ENCODE measurements at places on chromosomes 12 and 14.

DNA sequence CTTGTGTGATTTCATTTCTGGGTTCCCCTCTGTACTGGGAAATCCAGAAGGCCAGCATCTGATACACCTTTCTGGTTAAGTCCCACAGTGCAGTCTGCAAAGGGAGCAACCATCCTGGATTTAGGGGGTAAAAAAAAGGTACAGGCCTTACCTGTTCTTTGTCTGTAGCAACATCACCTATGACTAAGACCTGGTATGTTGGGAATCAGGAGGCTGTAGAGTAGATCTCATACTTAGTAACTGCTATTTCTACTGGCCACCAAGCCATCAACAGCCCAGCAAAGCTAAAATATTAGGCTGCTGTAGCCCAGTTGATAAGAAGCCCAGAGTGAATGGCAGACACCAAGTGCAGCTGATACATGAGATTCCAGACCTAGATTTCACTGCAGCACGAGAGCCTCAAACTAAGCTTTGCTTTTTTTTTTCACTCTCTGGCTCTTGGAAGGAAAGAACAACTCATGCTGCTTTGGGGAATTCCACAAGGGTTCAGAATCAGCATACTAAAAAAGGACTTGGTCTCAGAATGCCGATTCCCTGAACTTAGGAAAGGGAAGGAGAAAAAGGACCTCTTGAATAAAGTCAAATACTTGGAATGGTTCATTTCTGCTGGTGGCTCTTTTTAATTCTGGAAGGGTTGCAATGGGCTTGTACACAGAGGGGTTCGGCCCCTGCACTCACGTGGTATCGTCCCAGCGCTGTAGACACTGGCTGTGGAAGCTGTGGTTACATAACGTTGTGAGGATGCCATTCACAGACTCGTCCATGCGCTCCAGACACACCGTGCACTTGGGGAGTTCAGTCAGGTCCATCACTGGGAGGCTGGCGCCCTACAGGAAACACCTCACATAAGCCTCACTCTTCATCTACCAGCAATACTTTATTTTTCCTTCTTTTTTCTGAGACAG, 20.5 kb downstream of the BRAP start:
- no peak for DNase-seq

- DNase-seq = no peak
These were observed 16.5 kb downstream of the TRAF3 start for GRCh38 chr14:102793531-102794328.

GRCh38 chr12:27233814-27234213, 10.3 kb upstream of the STK38L start:
- no peak for DNase-seq

DNA sequence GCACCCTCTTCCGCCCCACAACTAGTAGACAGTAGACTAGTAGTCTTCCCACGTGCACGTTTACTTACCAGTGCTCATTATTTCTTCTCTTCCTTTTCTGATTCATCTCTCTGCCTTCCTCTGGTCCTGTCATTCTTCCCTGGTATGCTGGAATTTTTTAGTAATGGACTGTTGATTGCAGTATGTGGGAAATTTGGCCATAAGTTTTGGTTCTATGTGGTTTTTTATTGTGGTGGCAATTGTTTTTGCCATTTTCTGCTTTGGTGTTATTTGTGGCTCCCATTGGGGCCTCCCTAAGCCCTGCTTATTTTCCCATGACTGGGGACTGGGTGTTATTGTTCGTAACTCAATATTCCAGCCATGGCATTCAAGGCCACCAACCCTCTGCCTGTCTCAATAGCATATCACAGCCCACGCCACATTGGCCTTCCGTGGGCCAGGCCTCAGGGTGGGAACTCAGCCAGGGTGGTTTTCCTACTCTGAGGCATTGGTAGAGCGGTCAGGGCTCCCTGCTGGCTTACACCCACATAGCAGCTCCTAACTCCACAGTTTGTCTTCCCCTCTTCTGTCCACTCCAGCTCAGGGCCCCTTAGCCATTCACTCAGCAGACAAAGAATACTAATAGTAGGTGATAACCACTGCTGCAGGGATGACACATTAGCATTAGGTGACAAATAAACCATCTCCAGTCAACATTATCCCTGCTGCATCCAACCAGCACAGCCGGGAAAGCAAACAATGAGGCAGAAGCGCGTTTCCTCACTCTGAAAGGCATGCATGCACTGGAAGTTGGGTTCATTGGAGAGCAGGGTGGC, 321.5 kb downstream of the CACNA1C start:
- DNase-seq = no peak

- no peak for DNase-seq
These were observed 54.3 kb downstream of the TECPR2 start for GRCh38 chr14:102417001-102417431.

GRCh38 chr14:22820731-22821130, 5.5 kb upstream of the SLC7A7 start:
- DNase-seq = no peak

GRCh38 chr14:78902010-78902623, 731.9 kb downstream of the NRXN3 start:
- DNase-seq = no peak

- DNase-seq = no peak
These were observed 592.2 kb downstream of the ETNK1 start for GRCh38 chr12:23217158-23217557.

Measured in memory B cell (primary cell).